NCI-H82 (cell line): ENCODE measurements at places on chromosomes 5 and 9.
A peak's percentile ranks its signal among the peaks of the same experiment; 100 is the strongest.

DNA sequence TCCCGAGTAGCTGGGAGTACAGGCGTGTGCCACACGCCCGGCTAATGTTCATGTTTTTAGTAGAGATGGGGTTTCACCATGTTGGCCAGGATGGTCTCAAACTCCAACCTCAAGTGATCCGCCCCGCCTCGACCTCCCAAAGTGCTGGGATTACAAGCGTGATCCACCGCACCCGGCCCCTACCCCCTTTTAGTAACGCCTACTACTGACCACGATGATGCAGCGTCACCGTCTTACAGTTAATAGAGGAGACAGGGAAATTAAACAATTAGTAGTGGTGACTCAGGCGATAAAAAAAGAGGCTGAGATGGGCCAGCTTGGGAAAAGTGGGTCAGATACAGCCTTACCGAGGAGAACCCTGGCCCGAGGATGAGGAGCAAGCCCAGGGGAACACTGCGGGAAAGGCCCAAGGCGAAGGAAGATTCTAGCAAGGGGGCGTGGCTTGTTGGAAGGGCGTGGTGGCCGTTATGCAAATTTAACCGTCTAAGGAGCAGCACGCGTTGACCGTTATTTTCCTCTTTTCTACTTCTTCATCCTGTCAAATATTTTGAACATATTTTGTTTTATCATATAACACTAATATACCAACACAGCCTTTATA lies 1.6 kb upstream of the SETX start:
- DNase-seq = no peak

DNA sequence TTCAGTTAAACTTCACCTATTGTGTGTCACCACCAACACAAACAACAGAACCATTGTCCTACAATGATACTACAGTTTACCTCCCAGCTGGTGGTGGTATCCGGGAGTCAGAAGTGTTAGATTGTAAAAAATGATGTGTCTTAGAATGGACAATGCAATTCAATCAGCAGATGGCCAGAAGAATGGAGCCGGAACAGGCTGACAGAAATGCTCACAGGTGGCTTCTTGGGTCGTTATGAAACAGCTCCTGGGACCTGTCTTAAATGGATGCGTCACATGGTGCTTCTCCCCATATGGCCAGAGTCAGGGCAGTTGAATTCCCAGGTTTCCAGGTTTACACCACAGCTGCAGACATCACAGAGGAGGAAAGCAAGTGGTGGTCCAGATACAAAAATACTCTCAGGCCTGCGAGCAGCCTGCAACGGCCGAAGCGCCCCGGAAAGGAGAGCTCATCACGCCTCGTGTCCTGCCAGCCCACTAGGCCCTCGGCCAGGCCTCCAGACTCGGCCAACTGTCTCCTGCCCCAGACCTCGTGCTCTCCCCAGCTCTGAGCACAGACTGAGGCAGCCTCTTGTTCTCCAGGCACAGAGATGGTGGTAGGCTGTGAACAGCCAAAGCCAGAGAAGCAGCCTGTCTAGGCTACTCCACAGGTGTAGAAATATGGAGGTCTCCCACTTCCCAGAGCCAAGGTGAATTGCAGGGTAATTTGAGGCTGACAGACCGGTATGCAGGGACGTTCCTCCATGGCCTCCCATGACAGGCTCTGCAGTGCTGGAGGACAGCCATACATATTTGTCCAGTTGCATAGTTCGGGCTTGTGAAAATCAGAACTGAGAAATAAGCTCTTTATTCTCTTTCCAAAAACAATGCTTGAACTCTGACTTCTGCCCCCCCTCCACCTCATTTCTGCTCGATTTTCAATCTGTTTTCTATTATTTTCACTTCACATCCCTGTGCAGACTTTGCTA lies 98.5 kb upstream of the SPATA31C2 start:
- DNase-seq = no peak

DNA sequence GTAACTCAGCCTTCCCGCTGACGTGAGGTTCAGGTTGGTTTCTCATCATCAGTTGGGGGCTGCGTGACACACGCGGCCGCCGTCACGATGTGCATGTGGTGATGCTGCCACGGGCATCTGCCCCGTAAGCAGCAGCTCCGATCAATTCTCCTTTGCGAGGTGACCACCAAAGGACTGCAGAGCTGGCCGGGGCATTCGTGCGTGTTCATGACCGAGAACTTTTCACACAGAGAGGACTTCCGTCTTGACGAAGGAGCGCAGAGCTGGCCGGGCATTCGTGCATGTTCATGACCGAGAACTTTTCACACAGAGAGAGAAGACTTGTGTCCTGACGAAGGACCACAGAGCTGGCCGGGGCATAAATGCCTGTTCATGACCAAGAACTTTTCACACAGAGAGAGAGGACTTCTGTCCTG lies 3.8 kb upstream of the LCN1 start:
- no peak for DNase-seq

DNA sequence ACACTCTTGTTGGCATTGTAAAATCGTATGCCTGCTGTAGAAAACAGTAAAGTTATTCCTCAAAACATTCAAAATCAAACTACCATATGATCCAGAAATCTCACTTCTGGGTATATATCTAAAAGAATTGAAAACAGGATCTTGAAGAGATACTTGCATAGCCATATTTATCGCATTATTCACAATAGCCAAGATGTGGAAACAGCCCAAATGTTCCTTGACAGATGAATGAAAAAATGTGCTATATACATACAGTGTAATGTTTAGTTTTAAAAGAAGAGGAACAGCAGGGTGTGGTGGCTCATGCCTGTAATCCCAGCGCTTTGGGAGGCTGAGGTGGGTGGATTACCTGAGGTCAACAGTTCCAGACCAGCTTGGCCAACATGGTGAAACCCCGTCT lies 234.1 kb upstream of the DAB2 start:
- DNase-seq = no peak

DNA sequence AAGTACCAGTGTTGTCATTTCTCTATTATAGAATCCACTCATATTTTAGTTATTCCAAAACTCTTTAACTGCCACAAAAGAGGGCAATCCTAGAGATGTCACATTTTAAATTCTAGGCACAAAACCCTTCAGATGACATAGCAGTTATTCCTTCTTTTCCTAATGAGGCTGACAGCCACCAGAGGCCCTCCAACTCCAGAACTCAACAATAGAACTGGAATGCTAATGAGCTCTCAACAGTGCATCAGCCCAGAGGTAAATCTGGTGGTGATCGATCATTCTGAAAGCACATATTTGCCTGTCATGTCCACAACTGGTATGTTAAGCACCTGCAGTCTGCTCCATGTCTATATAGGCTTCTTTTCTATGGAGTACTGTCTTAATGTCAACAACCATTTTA lies 40.2 kb upstream of the RAB3C start:
- no peak for DNase-seq

- DNase-seq = no peak
Measured at GRCh38 chr5:168249923-168250322, 41.5 kb upstream of the WWC1 start.

- peak; percentile 27 for DNase-seq
Measured at GRCh38 chr9:134163371-134164196, 780 bp downstream of the RNU6ATAC start.

GRCh38 chr5:172498431-172499129 lies 44.3 kb upstream of the SH3PXD2B start:
- no peak for DNase-seq

- no peak for DNase-seq
Measured at GRCh38 chr5:159819591-159820411, 96.5 kb upstream of the ADRA1B start.

GRCh38 chr5:134714541-134714940 lies 23.8 kb upstream of the CAMLG start:
- no peak for DNase-seq

DNA sequence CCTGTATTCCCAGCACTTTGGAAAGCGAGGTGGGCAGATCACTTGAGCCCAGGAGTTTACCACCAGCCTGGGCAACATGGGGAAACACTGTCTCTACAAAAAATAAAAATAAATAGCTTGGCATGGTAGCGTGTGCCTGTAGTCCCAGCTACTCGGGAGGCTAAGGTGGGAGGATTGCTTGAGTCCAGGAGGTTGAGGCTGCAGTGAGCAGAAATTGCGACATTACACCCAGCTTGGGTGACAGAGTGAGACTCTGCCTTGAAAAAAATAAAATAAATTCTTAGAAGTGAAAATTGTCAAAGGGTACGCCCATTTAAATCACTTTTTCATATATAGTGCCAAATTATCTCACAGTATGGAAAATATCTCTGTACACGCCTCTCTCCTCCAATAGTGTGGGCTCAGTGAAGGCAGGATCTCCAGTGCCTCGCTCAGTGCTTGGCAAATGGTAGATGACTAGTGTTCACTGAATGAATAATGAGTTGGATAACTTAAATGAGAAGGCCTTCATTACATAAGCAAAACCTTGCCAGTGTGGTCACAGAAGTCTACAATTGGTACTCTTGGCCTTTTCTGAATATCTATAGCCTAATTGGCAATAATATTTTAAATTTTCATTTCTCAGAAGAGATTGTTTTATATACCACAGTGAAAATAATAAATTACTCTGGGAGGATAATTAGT lies 9.4 kb upstream of the CCL28 start:
- DNase-seq = no peak
